KG1 (cell line): ENCODE measurements at places on chromosomes 12 and 14.
A peak's percentile ranks its signal among the peaks of the same experiment; 100 is the strongest.

DNA sequence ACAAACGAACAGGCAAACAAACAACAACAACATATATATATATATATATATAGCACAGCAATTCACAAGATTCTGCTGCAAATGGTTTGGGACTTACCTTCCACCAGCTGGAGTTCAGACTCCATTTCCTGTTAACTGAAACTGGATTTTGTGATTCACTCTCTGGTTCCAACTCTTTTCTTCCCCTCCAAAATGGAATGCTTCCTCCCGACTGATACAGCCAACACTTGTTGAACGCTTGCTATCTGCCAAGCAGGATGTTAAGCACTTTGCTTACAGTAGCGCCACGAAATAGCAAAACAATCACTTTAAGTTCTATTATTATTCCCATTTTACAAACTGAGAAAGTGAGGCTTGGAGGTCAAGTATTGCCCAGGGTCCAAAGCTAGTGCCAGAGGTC, 116.0 kb upstream of the TMEM132C start:
- DNase-seq, result no peak

- no peak for DNase-seq
Measured at GRCh38 chr12:30428098-30428497, 267.6 kb downstream of the IPO8 start.

- DNase-seq, result no peak
Measured at GRCh38 chr12:128323145-128323920, 56.4 kb downstream of the TMEM132C start.

GRCh38 chr12:12011880-12012260, 58.9 kb upstream of the BCL2L14 start:
- DNase-seq, result no peak

DNA sequence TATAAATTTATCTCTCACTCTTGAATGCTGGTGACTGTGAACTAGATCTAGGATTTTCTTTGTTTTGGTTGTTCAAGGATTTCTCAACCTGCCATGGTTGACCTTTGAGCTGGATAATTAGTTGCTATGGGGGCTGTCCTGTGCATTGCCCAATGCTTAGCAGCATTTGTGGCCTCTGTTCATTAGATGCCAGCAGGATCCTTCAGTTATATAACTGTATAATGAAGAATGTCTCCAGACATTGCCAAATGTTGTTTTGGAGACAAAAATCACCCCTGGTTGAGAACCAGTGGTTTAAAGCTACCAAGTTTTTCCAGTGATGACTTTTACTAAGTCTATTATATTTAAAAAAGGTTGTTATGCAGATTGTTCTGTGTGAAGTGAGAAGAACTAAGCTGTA, 147.9 kb upstream of the STXBP6 start:
- DNase-seq, result no peak

DNA sequence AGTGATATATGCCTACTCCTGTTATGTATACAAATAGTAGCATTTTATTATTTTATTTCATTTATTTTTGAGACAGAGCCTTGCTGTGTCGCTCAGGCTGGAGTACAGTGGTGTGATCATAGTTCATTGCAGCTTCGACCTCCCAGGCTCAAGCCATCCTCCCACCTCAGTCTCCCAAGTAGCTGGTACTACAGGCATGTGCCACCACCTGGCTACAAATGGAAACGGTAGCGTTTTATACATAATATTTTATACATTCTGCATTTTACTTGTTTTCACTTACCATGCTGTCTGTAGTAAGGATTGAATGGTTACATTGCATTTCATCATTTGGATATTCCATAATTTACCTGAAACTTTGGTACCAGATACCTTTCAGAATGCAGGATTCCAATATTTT, 14.1 kb downstream of the C1R start:
- DNase-seq, result no peak

DNA sequence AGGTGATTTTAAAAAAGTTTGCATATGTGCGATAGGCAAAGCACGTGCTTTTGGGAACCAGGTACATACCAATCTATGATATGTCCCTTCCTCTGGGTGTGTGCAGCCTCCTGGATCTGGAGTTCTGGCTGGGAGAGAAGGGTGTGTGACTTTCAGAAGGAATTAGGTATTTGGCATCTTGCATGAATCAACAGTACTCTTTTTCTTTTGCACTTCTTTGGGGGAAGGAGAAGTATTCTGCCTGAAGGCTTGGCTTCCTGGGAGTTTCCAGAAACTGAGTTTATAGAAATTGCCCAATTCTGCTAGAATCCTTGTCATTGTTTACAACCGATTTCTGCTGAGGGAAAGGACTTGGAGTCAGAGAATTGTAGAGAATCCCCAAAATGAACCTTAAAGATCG, 2.9 kb upstream of the CLMN start:
- no peak for DNase-seq

DNA sequence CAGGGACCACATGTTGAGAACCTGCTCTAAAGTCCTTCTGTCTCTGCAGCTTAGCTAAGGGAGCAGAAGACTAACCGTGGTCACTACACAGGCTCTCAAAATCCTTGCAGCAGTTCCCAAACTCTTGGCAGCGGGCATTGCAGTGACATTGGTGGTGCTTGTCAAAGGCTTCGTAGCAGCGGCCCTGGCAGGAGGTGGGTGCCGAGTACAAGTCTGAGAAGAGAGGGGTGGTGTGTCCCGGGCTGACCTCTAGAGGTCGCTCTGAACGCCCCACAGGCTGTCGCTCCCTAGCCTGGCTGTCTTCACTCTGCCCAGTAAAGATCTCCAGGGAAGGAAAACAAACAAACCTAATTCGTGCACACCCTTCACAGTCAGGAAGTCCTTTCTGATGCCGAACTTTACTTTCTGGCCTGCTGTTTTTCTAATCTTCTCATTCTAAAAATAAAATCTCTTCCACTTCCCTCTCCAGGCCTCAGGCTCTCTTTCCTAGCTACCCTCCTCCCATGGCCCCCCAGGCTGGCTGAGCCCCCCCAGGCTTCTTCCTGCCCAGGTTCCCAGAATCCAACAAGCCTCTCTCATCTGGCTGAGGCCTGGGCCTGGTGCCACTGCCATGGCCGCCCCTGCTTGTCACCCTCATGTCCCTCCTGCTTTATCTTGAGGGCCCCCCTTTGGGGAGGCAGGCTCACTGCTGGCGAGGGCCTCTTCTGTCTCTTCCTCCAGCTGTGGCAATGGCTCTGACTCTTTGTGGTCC, 7.7 kb downstream of the ENDOU start:
- DNase-seq, result peak; percentile 44
